NCI-H524 (cell line): ENCODE measurements at places on chromosomes 2 and 18.

DNA sequence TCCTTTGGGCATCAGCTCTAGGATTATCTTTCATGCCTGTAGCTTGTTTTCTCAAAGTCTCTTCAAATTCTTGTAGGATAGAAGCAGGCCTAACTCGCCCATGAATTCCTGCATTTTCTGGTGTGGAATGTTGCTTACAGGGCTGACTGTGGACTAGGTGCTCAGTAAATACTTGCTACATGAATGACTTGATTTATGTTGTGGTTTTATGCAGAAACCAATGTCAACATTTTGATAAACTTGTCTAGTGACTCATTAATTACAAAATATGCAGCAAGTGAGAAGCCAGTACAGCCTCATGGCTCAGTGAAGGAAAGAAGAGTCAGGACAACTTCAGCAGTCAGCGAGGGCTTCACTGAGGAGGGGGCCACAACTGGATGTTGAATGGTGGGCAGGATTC, 110.6 kb upstream of the SIX2 start:
- DNase-seq = no peak

DNA sequence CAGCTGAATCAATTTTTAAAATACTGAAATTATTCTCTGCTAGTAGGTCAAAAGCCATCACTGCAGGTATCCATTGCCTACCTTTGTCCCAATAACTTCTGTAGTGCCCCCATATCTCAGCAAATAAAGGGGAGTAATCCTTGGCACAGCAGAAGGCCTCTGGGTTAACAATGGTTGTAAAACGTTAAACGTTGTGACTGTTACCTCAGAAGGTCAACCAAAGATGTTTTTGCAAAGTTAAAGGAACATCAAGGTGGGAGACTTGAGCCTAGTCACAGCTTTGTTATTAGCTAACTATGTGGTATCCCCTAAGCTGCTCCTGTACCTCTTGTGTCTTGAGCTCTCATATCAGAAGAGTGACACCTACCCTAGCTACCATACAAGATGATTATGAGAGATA, 60.5 kb downstream of the COX7A2L start:
- DNase-seq = no peak

GRCh38 chr18:54086046-54086802, 138.2 kb downstream of the MBD2 start:
- no peak for DNase-seq

GRCh38 chr2:88038263-88039105, 17.1 kb downstream of the KRCC1 start:
- peak; percentile 10 for DNase-seq

GRCh38 chr2:149068225-149068995, 29.9 kb downstream of the LYPD6B start:
- DNase-seq = no peak

- no peak for DNase-seq
These were observed 231.7 kb downstream of the TRIB2 start for GRCh38 chr2:12948231-12948960.

GRCh38 chr18:29154196-29154757, 977.3 kb upstream of the CDH2 start:
- DNase-seq = no peak

DNA sequence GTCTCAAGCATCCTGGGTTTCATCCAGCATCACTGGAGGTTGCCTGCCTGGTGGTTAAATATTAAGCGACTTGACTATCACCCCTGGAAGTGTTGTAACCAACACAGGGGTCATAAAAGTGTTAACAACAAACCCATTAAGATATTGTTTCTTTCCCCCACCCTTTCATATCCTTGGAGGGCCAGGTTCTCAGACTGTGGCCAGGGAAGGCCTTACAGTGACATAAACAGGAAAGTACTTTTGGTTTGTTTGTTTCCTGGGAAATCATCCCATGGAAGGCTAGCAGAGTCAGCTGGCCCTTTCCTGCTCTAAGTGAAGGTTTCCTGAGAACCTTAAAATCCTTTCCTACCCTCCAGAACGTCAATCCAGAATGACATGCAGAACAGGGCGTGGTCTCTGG, 160.9 kb downstream of the CLIP4 start:
- DNase-seq = no peak

- DNase-seq = no peak
These were observed 191.2 kb upstream of the CDH19 start for GRCh38 chr18:66795051-66795450.

GRCh38 chr2:14861181-14861580, 228.7 kb downstream of the LRATD1 start:
- DNase-seq = no peak

- peak; percentile 98 for DNase-seq
These were observed 93.3 kb downstream of the THSD7B start for GRCh38 chr2:136858656-136859055.

GRCh38 chr2:77640924-77641323, 118.7 kb upstream of the LRRTM4 start:
- DNase-seq = no peak

DNA sequence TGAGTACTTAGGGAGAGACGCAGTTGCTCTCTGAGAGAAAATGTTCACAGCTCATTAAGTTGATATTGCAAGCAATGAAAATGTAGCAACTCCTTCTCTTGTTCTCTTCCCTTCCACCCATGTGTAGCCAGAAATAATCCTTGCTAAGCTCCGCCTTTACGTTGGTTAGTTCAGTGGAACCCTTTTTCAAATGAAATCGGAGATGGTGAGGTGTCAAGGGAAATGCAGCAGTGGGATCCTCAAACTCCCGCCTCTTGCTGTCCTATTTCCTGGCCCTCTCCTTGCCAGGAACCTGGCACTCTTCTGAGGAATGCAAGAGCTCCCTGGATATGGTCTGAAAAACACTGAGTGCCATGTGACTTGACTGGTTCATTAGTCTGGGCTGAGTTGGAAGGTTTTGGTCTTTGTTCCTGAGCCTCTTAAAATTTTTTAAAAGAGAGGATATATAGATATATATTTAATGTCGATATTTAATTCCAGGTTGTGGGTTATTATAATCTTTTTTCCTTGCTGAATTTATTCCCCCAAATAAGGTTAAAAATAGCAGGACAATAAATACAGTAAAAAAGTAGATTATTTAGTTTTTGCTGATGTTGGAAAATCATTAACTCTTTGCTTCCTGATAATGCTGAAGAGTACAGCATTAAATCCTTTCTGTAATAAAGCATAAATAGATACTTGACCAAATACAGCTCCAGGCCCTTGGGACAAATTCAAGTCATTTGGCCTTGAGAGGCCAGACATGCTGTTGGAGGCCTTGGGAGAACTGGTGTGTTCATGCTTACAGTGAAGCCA, 116.2 kb downstream of the EML6 start:
- no peak for DNase-seq
